ENCODE measurements at places on chromosomes 3 and 15.

GRCh38 chr15:28977377-28978010 lies 91.7 kb downstream of the APBA2 start:
- peak; percentile 94 for DNase-seq

- DNase-seq, result no peak
These were observed 702 bp downstream of the ARHGEF3 start for GRCh38 chr3:56800832-56801661.

- peak; percentile 41 for DNase-seq
These were observed 33.8 kb downstream of the COL6A5 start for GRCh38 chr3:130379274-130379673.

- no peak for DNase-seq
These were observed 92.9 kb downstream of the LRRC3B start for GRCh38 chr3:26715431-26715830.

GRCh38 chr3:128603811-128604775 lies 46.5 kb downstream of the RPN1 start:
- DNase-seq, result no peak

DNA sequence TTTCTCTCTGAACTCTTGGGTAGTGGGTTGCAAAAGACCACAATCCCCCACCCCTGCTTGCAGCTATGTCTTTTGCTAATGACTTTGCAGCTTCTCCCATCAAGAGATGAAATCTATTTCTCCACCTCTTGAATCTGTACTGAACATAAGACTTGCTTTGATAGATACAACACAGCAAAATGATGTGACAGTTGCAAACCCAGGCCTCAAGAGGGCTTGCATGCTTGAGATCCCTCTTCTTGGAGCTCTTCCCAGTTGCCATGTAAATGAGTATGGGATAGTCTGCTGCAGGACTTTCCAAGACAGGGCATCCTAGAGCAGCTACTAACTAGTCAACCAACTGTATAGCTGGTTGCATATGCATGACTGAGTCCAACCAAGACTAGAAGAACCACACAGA lies 783.6 kb downstream of the PDCD6IP start:
- no peak for DNase-seq

- no peak for DNase-seq
These were observed 70.5 kb downstream of the PLOD2 start for GRCh38 chr3:146090521-146090920.

DNA sequence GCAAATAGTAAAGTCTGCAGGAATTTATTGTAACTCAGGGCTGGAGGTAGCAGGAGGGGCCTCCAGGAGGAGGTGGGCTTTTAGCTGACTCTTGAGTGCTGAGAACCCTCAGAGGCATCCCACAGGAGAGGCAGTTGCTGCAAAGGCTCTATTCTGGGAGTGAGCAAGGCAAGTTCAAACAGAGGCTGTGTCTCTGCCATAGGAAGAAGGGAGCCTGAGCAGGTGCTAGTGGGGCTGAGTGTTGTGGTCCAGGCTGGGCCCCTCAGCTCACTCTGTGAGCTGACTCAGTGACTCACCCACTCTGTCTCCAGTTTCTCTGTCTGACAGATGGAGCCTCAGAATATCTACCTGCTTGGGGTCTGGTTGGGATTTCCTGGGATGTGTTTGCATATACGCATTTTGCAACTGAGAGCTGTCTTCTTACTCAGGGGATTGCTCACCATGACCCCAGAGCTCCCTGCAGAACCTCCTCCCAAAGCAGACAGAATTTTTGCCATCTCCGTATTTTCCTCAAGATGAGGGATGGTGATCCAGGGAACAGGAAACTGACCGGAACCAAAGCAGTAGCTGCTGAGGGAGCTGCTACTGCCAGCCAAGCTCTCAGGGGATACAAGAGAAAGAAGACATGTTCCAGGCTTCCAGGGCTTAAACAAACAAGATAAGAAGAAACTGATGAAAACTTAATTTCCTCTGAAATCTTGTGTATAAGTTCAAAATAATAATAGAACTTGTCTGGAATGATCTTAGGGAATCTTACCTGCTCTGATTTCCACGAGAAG lies 13.6 kb upstream of the NOX5 start:
- no peak for DNase-seq

DNA sequence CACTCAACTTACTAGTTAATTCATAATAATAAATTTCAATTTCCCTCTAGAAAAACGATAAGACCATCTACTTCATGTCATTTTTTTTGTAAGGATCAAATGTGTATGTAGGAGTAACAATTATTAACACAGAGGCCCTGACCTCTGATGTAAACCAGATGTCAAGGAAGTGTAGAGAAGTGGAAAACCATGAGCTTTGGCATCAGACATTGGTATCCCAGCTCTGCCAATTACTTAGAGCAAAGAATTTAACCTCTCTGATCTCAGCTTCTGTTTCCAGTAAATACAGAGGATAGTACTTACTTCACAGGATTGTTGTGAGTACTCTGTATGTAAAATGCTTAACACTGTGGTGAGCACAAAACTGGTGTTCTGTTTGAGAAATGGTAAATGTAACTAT lies 17.5 kb downstream of the AQR start:
- peak; percentile 72 for DNase-seq

GRCh38 chr3:188465311-188465710 lies 311.4 kb downstream of the LPP start:
- DNase-seq, result peak; percentile 27

DNA sequence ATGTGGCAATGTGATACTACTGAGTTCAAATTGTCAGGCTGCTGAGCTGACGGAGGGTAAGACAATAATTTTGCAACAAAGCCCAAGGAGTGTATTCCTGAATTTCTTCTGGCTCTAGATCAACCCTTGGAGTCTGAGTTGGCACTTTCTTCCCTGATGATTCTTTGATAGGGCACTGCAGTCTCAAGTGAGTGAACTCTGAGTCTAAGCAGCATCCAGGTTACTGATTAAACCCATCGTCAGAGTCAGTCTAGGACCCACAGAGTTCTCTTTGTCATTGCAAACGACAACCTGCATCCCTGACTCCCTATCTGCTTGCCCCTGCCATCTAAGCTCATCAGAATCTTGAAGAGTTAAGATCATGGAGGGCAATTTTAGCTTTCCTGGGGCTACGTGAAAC lies 58.6 kb downstream of the MME start:
- DNase-seq, result no peak

- peak; percentile 20 for DNase-seq
These were observed 87.5 kb upstream of the PLXNA1 start for GRCh38 chr3:126895178-126896066.

DNA sequence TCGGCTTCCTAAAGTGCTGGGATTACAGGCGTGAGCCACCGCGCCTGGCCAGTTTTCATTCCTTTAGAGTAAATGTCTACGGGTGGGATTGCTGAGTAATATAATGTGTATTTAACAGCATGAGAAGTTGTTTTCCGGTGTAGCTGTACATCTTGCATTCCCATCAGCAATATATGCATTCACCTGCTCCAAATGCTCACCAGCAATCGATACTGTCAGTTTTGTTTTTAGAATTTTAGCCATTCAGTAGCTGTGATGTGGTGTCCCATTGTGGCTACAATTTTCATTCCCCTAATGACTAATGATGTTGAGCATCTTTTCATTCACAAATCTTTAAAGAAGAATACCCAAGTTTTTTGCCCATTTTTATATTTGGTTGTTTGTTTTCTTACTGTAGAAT lies 134.8 kb upstream of the RGMA start:
- no peak for DNase-seq

GRCh38 chr3:32888739-32889138 lies 62.7 kb upstream of the CCR4 start:
- DNase-seq, result no peak

GRCh38 chr15:99931703-99932603 lies 198.7 kb upstream of the LYSMD4 start:
- no peak for DNase-seq

- DNase-seq, result no peak
These were observed 24.2 kb upstream of the TIMP4 start for GRCh38 chr3:12182687-12183441.

- peak; percentile 98 for DNase-seq
These were observed 79.7 kb downstream of the FBN1 start for GRCh38 chr15:48565560-48566482.

DNA sequence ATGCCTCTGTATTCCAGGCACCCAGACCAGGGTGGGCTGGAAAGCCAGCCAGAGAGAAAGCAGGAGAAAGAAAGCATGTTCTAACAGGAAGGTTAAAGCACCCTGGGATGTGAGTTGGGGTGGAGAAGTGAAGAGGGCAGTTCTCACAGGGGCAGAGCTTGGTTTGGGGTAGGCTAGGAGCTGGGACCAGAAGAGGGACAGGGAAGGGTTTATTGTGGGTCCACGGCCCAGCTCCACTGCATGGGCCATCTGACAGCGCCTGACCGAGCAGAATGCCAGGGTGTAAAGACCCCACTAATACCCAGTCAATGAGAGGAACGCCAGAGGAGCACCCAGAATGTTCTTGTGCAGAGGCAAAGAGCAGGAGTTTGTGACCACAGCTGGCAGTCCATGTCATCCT lies 27.1 kb upstream of the MAGEF1 start:
- DNase-seq, result no peak

DNA sequence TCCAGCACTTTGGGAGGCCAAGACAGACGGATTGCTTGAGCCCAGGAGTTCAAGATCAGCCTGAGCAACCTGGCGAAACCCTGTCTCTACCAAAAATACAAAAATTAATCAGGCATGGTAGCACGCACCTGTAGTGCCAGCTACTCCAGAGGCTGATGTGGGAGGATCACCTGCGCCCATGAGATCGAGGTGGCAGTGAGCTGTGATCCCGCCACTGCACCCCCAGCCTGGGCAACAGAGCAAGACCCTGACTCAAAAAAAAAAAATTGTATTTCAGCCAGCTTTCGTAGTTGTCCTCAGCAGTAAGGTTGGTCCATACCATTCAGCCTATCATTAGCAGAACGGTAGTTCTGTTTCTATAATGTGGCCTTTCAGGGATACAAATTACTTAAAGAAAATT lies 66.6 kb upstream of the FURIN start:
- no peak for DNase-seq

GRCh38 chr3:186118692-186119091 lies 9.8 kb upstream of the ETV5 start:
- no peak for DNase-seq

GRCh38 chr15:39361497-39361896 lies 219.4 kb upstream of the THBS1 start:
- DNase-seq, result no peak

DNA sequence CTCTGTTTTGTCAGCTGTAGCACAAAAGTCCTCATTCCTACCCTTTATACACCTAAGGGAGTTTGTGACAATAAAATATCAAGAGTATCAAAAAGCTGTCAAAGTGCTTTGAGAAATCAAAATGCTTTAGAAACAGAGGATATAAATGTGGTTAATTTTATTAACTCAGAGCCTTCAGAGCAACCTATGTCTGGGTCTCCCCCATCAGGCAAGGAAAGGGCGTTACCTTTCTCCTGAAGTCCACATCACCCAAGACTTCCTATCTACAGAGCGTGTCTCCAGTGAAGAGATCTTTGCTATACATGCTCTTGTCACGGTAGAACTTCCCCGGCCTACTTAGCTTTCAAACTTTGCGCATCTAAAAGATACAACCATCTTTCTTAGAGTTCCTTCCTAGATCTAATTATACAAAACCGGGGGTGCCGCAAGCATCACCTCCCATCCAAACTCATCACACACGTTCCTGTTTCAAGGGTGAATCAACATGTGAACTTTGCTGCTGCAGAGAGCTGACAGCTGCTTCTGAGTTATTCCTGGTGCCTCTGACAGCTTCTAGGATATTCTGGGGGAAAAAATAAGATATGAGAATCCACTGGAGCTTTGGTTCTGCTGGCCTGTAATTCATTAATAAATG lies 93.0 kb downstream of the RARB start:
- DNase-seq, result no peak

- DNase-seq, result peak; percentile 17
These were observed 16.6 kb downstream of the FAM240A start for GRCh38 chr3:46628901-46629369.

GRCh38 chr3:171260899-171261298 lies 199.3 kb downstream of the TNIK start:
- DNase-seq, result no peak

DNA sequence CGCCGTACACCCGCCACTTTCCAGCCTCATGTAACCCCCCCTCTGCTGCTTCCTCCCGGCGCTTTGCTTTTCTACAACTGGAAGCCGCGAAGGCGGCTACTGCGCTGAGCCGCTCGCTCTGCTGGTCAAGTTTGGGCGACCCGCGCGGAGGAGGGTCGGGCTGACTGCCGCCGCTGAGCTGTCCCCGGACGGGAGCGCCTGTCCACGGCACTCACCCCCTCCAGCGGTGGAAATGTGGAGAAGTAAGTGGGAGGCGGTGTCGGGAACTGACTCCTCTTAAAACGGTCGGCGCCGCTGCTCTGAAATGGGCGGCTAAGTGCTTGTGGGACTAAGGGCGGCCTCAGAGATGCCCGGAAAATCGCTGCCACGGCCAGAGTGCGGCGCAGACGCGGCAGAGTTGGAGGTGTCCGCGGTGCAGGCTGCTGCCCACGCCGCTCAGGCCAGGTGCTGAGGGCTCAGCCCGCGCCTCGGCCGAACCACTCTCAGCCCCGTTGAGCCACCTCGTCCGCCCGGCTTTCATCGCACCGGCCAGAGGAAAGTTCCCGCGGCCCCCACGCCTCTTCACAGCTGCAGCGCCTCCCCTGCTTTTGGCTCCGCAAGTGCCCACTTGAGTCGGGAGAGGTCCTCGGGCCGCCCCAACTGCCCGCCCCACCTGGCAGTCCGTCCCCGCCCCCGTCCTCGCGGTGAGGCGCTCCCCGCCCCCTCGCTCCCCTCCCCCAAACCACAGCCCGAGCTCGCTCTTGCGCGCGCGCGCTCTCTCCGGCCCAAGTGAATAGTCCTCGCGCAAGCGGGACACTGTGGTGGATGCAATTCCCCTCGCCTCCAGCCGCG lies at the start of gene EPHA6:
Gene EPHA6, plus strand, starts transcription at position 775 of the 831 bp plus-strand sequence.
- peak; percentile 48 for DNase-seq

Data from fibroblast of mammary gland (primary cell).